Renal cortex interstitium (tissue), 15 donors: ENCODE measurements at places on chromosomes 13 and 19. TPM values are rescaled to one million over a fixed set of nuclear protein-coding genes. Genes with fewer than 3 reads are reported as not detected.

The SBSN gene
- polyA plus RNA-seq = 0.09 TPM

The WDR88 gene
- 0.86 TPM for polyA plus RNA-seq

The HNRNPL gene
- 563 TPM for polyA plus RNA-seq

The PCDH17 gene
- polyA plus RNA-seq = 15.9 TPM

The PIK3R2 gene
- polyA plus RNA-seq = 38.9 TPM

The SHD gene
- 1.5 TPM for polyA plus RNA-seq

The ZNF541 gene
- polyA plus RNA-seq = 0.31 TPM

The KIR3DL3 gene
- polyA plus RNA-seq = not detected

The KCNN4 gene
- 2.8 TPM for polyA plus RNA-seq

The PRR36 gene
- 9.4 TPM for polyA plus RNA-seq

The CLEC17A gene
- polyA plus RNA-seq = 0.11 TPM
